Mesendoderm (in vitro differentiated cells): ENCODE measurements at places on chromosomes 16 and 17.

DNA sequence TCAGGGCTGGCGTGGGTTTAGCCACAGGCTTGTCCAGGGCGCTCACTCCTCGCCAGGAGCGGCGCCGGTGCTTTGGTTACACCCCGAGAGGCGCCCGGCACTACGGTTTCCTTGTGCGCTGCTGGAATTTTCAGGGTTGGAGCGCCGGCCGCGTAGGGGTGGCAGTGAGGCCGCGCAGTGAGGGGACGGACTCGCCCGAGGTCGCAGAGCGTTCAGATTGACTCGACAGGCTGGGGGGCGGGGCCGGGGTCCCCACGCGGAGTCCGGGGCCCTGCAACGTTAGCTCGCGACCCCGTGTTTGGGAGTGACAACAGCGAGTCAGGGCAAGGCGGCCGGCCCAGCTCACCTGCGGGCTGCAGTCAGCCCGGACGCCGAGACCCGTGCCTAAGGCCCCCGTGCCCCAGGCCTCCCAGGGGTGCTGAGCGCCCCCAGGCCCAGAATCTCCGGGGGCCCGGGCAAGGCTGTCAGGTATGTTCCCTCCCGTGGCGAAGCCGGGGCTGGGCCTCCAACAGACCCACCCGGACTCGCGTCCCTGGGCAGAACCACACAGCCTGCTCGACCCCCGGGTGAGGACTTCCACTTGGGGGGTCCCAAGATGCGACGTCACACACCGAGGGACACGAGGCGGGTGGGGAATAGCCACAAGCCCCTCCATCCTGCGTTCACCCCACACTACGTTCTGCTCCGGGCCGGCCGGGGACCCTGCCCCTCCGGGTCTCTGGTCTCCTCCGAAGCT is 1.3 kb upstream of the ACTG1 start:
- H3K4me1 ChIP-seq = peaks cover 12% of the 10 kb centered on the region
- no peaks in the 10 kb centered on the region for H3K27me3 ChIP-seq
- peak overlapping the region; percentile 20 for H3K4me3 ChIP-seq
- peak; percentile 85 for DNase-seq
- peak overlapping the region; percentile 98 for H3K27ac ChIP-seq
- H3K36me3 ChIP-seq = peaks cover 23% of the 10 kb centered on the region

- no peaks in the 10 kb centered on the region for H3K36me3 ChIP-seq
- H3K4me1 ChIP-seq = no peaks in the 10 kb centered on the region
- H3K4me3 ChIP-seq = no peak overlapping the region
Measured at GRCh38 chr16:79003026-79003609, 597.4 kb downstream of the MAF start.

GRCh38 chr17:520447-521182 is 168.0 kb upstream of the RPH3AL start:
- no peaks in the 10 kb centered on the region for H3K27me3 ChIP-seq
- no peaks in the 10 kb centered on the region for H3K36me3 ChIP-seq
- H3K27ac ChIP-seq = peak overlapping the region; percentile 5
- H3K4me1 ChIP-seq = peaks cover 8% of the 10 kb centered on the region
- peak; percentile 81 for DNase-seq

DNA sequence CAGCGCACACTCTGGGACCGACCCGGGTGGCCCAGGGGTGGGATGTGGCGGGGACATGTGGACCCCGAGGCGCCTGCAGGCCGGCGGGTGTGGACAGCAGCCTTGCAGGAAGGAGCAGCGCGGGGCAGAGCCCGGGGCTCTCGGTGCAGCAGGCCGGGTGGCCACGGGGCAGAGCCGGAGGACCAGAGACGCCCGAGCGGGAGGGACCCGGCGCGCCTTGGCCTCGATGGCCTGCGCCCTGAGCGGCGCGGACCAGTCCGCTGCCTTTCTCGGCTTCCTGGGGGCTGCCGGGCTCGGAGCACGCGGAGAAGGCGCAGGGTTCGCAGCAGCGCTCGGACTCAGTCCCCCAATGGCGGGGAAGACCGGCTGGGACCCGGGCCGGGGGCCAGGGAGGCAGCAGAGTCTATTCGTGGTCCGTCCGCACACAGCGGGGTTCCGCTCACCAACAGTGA is 43.4 kb downstream of the OSBPL7 start:
- no peak overlapping the region for H3K27ac ChIP-seq
- no peaks in the 10 kb centered on the region for H3K36me3 ChIP-seq
- no peak overlapping the region for H3K4me3 ChIP-seq
- no peaks in the 10 kb centered on the region for H3K27me3 ChIP-seq
- DNase-seq = no peak

DNA sequence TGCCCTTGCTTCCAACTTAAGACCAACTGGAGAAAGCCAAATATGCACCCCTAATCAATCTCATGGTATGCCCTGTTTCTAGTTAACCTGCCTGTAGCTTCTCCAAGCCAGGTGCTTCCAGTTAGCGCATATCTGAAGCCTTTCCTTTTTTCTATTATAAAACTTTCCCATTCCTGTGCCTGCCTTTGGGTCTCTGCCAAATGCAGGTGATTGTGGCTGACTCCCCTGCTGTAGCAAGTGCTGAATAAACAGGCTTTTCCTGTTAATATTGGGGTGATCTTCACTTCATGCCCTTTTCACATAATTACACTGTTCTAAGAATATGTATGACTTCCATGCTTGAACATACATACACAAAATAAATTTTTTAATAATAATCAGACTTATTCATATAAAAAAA is 207.4 kb downstream of the TANC2 start:
- H3K4me1 ChIP-seq = no peaks in the 10 kb centered on the region
- no peaks in the 10 kb centered on the region for H3K36me3 ChIP-seq
- H3K27ac ChIP-seq = no peak overlapping the region
- no peak for DNase-seq

- H3K27me3 ChIP-seq = no peaks in the 10 kb centered on the region
- H3K4me1 ChIP-seq = no peaks in the 10 kb centered on the region
- DNase-seq = no peak
Measured at GRCh38 chr16:28623172-28623711, 13.4 kb upstream of the SULT1A1 start.

DNA sequence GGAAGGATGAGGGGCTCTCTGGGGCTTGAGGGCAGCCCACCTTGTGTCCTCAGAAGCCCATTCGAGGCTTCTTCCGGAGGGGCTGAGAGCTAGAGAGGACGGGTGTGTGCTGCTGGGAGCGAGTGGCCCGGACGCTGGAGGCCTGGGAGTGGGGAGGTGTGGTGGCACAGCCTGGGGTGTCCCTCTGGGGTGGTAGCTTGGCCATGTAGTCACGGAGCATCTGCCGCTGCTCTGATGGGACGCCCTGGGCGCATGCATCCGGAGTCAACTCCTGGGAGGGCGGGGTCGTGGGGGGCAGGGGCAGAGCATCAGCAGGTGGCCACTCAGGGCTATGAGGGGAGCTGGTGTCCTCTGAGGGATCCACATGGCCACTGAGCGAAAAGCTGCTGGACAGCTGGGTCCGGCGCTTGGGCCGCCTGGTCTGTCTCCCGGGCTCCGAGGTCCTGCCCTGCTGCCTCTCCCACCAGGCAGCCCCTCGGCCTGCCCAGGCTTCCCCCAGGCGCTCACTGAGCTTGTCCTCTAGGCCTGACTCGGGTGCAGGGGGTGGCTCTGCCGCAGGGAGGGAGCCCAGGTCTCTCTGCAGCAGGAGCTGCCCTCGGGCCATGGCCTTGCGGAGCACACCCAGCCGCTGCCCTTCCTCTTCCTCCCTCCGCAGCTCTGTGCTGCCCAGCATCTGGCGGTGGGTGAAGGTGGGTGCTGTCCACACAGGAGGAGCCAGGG is 7.8 kb downstream of the TAF1C start:
- H3K27ac ChIP-seq = no peak overlapping the region
- peaks cover 8% of the 10 kb centered on the region for H3K36me3 ChIP-seq
- H3K4me3 ChIP-seq = no peak overlapping the region
- no peaks in the 10 kb centered on the region for H3K4me1 ChIP-seq

GRCh38 chr17:46979147-46979863 is at the start of gene RPRML:
Gene RPRML, minus strand, starts transcription at chr17:46979253. Its CDS starts 246 bp downstream, at chr17:46979007.
- H3K4me3 ChIP-seq = no peak within 1 kb of the TSS
- DNase-seq = peak; percentile 42

GRCh38 chr16:48262631-48263030 is 15.3 kb upstream of the ABCC11 start:
- DNase-seq = no peak
- H3K27ac ChIP-seq = no peak overlapping the region
- no peak overlapping the region for H3K4me3 ChIP-seq
- H3K4me1 ChIP-seq = no peaks in the 10 kb centered on the region
- peaks cover 3% of the 10 kb centered on the region for H3K36me3 ChIP-seq

DNA sequence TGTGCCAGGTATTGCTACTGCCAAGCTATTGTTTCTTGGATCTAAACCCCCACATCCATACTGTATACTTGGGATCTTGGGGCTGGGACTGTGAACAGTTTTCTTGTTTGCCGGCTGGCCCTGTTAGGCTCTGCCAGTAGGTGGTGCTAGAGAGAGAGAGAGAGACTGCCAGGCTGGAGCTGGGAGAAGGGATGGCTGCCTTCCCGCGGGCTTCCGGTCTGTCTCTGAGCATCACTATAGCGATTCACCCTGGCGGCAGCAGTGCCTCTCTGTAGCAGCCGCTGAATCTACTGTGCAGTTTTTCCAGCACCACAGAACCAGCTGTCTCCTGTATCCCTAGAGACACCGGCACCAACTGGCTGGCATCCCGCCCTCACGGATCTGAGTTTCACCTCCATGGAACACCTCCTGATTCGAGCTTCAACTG is 201.2 kb downstream of the UTP18 start:
- no peak overlapping the region for H3K4me3 ChIP-seq
- H3K36me3 ChIP-seq = no peaks in the 10 kb centered on the region
- no peak overlapping the region for H3K27ac ChIP-seq
- DNase-seq = peak; percentile 84
- H3K4me1 ChIP-seq = no peaks in the 10 kb centered on the region

DNA sequence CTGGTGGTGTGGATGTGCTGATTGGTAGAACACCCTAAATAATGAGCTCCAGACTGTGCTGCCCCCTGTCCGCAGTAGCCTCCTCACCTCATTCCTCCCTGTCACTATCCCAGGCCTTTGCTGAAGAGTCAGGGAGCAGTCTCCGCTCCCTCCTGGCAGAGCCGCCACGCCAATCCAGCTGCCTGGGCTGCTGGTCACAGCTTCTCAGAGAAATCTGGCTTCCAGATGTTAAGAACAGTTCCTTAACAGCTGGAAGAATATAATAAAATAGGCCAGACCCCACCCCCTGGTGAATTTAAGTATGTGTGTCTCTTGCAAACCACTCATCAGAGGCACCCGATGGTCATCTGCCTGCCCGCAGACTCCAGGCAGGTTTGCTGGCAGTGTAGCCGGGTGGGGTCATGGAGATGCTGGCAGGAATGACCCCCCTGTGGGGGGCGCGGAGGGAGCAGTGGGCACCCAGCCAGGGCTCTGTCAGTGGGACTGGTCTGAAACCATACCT is 161.0 kb downstream of the CCDC182 start:
- H3K27ac ChIP-seq = no peak overlapping the region
- H3K4me3 ChIP-seq = no peak overlapping the region
- H3K4me1 ChIP-seq = peaks cover 7% of the 10 kb centered on the region
- no peaks in the 10 kb centered on the region for H3K27me3 ChIP-seq
- no peaks in the 10 kb centered on the region for H3K36me3 ChIP-seq

DNA sequence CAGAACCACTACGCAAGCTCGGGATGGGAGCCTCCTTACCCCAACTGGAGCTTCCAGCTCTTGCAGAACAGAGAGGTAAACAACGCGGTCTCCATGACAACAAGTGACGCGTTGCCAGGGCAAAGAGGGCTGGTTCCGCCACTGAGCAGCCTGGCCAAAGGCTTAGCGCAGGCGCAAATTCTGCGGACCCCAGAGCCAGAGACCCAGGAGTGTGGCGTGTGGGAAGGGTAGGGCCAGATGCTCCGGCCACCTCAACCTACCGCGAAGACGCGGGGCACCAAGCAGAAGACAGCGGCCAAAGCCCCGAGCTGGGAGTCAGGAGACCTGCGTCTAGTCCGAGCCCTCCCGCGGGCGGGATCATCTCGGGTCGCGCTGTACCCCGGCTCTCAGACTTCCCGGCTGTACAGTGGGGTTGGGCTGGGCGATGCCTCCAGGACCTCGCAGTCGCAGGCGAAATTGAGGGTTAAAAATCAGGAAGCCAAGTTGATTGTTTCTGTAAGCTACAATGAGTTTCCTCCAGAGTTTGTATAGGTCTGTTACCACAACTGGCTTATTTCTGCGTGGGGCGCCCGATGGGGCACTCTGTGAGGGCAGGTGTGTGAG is at the start of gene TEKT1:
Gene TEKT1, minus strand, starts transcription at position 69 of the 603 bp plus-strand sequence. CDS start 1,353 bp downstream, outside the sequence.
- no peaks in the 10 kb centered on the region for H3K36me3 ChIP-seq
- H3K27ac ChIP-seq = no peak within 1 kb of the TSS
- DNase-seq = peak; percentile 98
- no peaks in the 10 kb centered on the region for H3K4me1 ChIP-seq
- H3K27me3 ChIP-seq = no peaks in the 10 kb centered on the region
- no peak within 1 kb of the TSS for H3K4me3 ChIP-seq

DNA sequence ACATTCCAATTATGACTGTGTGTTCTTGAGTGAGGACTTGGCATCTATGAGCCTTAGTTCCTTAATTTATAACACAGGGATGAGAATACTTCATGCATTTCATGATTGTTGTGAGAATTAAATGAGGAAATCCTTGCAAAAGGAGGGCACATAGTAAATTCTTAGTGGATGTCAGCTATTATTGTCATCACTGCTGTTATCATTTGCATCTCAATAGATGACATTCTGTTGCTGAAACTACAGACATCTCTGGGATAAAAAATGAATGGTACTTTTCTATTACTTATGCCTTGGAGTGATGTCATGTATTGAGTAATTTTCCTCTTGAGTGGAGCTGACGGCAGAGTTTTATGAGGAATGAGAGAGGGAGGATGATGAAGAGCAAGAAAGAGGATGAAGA is 184.4 kb upstream of the CDH11 start:
- H3K27ac ChIP-seq = no peak overlapping the region
- DNase-seq = no peak
- no peaks in the 10 kb centered on the region for H3K4me1 ChIP-seq
- H3K4me3 ChIP-seq = no peak overlapping the region
- no peaks in the 10 kb centered on the region for H3K36me3 ChIP-seq

- no peaks in the 10 kb centered on the region for H3K27me3 ChIP-seq
- DNase-seq = no peak
- H3K4me3 ChIP-seq = no peak overlapping the region
- H3K4me1 ChIP-seq = no peaks in the 10 kb centered on the region
- no peak overlapping the region for H3K27ac ChIP-seq
Measured at GRCh38 chr16:23213831-23214230, 31.3 kb downstream of the SCNN1G start.

GRCh38 chr16:20303012-20303411 is 24.3 kb downstream of the GP2 start:
- H3K27ac ChIP-seq = no peak overlapping the region
- H3K4me3 ChIP-seq = no peak overlapping the region
- no peaks in the 10 kb centered on the region for H3K36me3 ChIP-seq
- no peak for DNase-seq
- H3K27me3 ChIP-seq = no peaks in the 10 kb centered on the region

DNA sequence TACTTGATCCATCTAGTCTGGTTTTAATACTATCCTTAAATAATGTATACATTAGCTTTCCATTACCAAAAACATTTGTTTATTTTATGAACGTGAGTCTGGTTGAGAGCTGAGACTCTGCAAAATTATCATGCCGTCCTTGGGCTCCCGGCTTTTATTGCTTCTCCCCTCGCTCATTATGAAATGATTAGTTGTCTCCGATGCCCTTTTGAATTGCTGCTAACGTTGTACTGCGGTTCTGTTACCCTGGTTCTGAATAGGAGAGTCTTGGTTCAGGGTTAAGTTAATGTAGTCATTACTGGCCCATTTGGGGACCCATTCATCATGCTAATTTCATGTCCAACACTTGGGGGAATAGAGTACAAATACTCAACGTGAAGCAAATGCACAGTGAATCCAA is 12.8 kb downstream of the XYLT1 start:
- no peak overlapping the region for H3K27ac ChIP-seq
- no peak overlapping the region for H3K4me3 ChIP-seq
- no peaks in the 10 kb centered on the region for H3K27me3 ChIP-seq
- H3K4me1 ChIP-seq = peaks cover 15% of the 10 kb centered on the region
- no peaks in the 10 kb centered on the region for H3K36me3 ChIP-seq

- no peaks in the 10 kb centered on the region for H3K36me3 ChIP-seq
- H3K4me3 ChIP-seq = no peak overlapping the region
- no peak overlapping the region for H3K27ac ChIP-seq
- no peak for DNase-seq
- H3K27me3 ChIP-seq = no peaks in the 10 kb centered on the region
Measured at GRCh38 chr17:81037026-81037797, 2.3 kb downstream of the BAIAP2 start.
